ENCODE measurements at places on chromosomes 11 and 22.

DNA sequence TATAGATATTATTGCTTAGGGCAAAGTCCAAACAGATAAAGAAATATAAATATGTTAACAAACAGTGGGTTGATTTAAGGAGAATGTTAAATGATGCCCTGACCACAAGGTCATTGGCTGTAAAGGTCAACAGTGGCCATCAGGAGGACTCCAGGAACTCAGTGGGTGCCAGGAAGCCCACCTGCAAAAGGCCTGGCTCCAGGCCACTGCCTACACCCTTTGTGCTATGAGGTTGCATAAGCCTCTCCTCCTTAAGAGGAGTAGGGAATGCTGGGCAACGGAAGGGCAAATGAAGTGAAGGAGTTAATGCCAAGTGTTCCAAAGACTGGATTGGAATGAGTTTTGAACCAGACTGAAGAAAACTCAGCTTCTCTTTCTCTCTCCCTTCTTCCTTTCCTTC lies 73.3 kb upstream of the ALX4 start:
- no peak for DNase-seq

DNA sequence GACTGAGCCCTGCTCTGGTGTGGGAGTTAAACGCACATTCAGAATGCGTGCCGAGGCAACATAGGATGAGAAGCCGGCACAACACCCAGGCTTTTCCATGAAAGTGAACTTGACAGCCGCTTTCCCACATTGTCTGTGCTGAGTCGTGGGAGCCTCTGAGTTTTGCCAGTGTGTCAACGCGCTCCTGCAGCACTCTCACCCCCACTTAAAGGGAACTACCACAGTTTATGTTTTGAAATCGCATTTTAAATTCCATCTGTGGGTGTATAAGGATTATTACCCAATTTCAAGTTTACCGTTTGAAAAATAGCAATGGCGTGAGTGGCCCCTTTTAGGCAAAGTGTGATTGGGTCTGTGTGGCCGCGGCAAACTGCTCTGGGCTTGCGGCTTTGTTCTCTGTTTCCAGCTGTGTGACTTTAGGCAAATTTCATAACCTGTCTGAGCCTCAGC lies 81.5 kb downstream of the FBLN1 start:
- DNase-seq = peak; percentile 67

DNA sequence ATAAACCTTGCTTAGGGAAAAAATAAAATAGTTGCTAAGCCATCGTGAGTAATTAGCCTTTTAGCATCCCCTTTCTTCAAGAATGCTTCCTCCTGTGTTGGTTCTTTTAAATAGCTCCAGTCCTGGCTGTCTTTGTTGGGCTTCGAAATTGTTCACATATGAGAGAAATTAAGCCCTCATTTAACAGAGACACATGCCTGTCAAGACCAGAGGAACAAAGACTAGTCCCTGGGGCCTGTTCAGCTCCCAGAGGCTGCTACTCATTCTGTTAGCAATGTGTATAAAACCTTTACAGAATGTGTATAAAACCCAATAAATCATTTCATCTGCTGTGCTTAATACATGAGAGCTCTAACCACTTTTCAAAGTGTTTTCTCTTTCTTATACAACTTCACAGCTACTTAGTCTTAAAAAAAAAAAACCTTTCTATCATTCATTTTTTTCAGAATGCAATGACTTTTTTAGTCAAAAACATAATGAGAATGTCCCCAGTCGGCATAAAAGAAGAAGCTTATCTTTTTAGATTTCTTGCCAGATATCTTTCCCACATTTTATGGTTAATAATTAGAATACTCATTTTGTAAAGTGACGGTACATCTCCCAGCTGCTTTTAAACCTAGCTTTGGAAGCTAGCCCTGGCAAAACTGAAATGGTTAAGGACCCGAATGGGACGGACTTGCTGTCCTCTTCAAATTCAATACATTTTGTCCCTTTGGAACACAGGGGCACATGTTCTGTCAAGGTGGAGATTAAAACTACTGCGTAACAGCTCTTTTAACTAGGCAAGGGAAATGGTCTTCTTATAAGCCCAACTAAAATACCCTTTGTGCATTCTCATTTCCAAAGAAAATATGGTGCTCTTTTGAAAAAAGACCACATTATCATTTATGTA lies 186.1 kb downstream of the SOX6 start:
- no peak for DNase-seq

DNA sequence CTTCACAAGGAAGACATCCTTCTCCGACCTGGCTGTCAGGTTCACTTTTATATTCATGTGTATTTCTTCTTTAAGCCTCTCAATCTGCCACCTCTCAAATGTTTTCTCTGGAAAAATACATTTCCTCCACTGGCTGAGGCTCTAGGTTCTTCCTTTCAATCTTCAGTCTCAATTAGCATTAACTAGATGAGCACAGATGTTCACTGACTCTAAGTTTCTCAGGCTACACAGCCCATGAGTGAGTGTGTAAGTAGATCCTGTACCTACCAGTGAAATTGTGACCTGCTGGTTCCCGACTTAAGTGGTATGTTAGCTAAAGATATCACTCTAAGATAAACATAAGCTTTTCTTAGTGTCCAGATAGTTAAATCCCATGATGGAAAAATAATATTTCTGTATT lies 206.9 kb downstream of the ADAMTS15 start:
- no peak for DNase-seq

DNA sequence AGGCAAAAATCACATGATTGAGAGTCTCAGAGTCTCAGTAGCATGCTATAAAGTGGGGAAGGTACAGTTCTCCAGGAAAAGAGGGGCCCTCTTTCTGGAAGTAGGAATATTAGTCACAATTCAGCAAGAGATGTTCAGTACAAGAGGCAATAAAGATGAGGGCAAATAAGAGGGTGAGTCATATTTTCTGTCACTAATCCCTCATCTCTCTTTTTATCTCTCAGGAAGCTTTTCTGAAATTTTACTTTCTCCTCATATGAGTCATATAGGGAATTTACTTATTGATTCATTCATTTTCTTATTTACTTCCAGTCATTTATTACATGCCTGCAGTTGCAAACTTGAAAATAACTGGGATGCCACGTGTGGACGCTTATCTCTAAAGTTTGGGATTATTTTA lies 3.4 kb upstream of the NXPE1 start:
- no peak for DNase-seq

- DNase-seq = no peak
Observed at GRCh38 chr11:134612140-134613030, 200.3 kb upstream of the B3GAT1 start.
